ENCODE measurements at places on chromosomes 6 and 20. TPM values are rescaled to one million over a fixed set of nuclear protein-coding genes. Genes with fewer than 3 reads are reported as not detected.

STMN3 gene
- 19.7 TPM for total RNA-seq

WFDC5 gene
- total RNA-seq, result not detected

PDE7B gene
- 13.3 TPM for total RNA-seq

HRH3 gene
- total RNA-seq, result not detected

MOXD1 gene
- 14.2 TPM for total RNA-seq

TPD52L1 gene
- total RNA-seq, result 38.1 TPM

MCCD1 gene
- not detected for total RNA-seq

PPP1R16B gene
- 7.5 TPM for total RNA-seq

TOX2 gene
- total RNA-seq, result 2.1 TPM

POU5F1 gene
- 0.76 TPM for total RNA-seq

All from sciatic nerve (tissue), 2 donors.